T-helper 17 cell (primary cell): ENCODE measurements at places on chromosomes 6 and 20. TPM values are rescaled to one million over a fixed set of nuclear protein-coding genes. Genes with fewer than 3 reads are reported as not detected.

The OCSTAMP gene
- total RNA-seq = not detected

DNA sequence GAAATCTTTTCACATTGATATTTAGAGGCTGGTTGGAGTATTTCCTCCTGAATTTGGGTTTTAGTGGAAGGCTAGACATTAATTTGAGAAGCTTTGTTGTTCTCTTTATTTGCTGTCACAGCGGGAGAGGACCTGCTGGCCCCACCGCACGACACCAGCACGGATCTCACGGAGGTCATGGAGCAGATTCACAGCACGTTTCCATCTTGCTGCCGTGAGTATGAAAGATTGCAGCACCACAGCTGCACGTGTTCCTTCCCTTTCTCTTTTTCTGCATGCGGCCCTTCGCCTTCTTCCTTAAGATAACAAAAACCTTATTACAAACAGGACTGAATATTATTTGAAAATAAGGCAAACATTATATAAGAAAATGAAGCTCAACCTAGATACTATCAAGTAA, 555.5 kb downstream of the UTRN start:
- H3K4me3 ChIP-seq = no peak overlapping the region
- peaks cover under 1% of the 10 kb centered on the region for H3K4me1 ChIP-seq
- no peak for DNase-seq
- H3K36me3 ChIP-seq = peaks cover 1% of the 10 kb centered on the region

The DEFB132 gene
- not detected for total RNA-seq

GRCh38 chr6:20706238-20706938, 172.1 kb downstream of the CDKAL1 start:
- peaks cover 18% of the 10 kb centered on the region for H3K4me1 ChIP-seq
- H3K4me3 ChIP-seq = no peak overlapping the region

DNA sequence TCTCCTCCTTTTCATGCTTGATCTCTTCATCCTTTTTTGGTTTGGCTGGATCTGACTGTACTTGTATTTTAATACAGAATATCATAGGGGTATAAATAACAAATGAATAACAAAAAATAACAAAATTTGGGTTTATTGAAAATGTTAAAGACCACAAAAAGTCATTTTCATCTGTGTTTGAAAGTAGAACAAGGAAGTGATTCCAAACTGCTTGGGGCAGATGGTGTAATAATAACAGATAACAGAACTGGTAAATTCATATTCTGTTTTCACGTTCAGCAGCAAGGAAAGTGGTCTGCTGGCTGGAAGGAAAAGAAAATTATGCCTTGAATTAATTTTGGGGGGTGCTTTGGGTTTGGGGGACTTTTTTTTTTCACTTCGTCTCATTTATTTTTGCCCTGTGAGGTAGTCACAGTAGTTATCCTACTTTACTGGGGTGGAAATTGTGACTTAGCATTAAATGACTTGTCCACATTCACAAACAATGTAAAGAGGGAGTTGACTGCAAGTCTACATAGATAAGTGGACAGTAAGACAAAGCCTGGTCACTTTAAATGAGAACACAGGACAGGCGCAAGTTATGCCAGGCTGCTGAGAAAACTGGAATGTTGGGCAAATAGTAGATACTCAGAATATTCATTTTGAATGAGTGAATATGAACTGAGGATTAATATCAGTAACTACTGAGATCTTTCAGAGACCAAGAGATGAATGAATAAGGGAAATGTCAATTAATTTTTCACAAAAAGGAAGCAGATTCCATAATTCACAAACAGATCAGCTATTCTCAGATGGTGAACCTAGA, 193.9 kb upstream of the CITED2 start:
- H3K27me3 ChIP-seq = no peaks in the 10 kb centered on the region
- no peaks in the 10 kb centered on the region for H3K36me3 ChIP-seq
- no peak overlapping the region for H3K4me3 ChIP-seq
- DNase-seq = no peak

GRCh38 chr6:147467886-147468285, 40.6 kb upstream of the SAMD5 start:
- H3K27me3 ChIP-seq = peaks cover 7% of the 10 kb centered on the region
- H3K4me1 ChIP-seq = peaks cover 2% of the 10 kb centered on the region
- no peak for DNase-seq
- no peak overlapping the region for H3K4me3 ChIP-seq
- no peaks in the 10 kb centered on the region for H3K36me3 ChIP-seq

The CALHM4 gene
- total RNA-seq = not detected

The ISM1 gene
- 7.8 TPM for total RNA-seq

- no peak overlapping the region for H3K4me3 ChIP-seq
- no peak for DNase-seq
- no peaks in the 10 kb centered on the region for H3K36me3 ChIP-seq
Observed at GRCh38 chr20:53833333-53834061, 236.9 kb downstream of the BCAS1 start.

DNA sequence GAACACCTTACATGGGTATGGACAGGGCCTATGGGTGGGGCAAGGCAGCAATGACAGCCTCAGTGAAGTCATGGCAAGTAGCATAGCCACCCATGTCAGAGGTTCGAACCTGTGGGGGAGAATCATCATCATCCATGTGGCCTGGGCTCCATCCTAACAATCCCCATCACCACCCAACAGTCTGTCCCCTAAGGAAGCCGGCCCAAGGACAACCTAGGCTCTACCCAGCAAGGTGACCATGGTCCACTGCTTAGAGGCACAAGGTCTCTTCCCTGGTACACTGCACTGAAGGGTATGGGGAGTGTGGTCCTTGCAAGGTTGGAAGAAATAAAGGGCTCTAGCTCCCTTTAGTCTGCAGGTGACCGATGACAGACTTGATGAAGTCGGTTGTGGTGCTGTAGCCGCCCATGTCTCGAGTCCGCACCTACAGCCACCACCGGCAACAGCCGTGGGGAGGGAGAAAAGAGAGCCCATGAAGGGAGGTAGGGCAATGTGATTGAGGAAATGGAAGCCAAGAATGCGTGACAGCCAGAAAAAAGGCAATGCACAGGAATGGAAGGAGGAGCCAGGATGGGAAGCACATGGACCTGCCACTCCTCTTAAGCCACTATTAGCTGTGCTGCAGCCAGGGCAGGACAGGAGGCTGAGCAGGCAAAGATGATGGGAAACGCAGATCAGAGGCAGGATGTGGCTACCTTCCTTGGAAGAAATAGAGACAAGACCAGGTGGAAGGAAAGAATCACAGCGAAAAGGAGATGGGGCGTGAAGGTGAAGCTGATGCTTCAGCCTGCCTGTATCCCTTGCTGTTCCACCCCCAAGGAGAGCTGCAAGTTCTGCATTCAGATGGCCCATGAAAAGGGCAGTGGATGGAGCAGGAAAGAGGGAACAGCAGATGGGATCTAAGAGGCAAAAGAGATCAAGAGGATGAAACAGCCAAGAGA, 5.3 kb downstream of the IDH3B start:
- no peaks in the 10 kb centered on the region for H3K27me3 ChIP-seq
- peaks cover 20% of the 10 kb centered on the region for H3K36me3 ChIP-seq
- H3K4me1 ChIP-seq = peaks cover 46% of the 10 kb centered on the region
- peak overlapping the region; percentile 75 for H3K4me3 ChIP-seq
- DNase-seq = no peak
- peak overlapping the region; percentile 88 for H3K27ac ChIP-seq

DNA sequence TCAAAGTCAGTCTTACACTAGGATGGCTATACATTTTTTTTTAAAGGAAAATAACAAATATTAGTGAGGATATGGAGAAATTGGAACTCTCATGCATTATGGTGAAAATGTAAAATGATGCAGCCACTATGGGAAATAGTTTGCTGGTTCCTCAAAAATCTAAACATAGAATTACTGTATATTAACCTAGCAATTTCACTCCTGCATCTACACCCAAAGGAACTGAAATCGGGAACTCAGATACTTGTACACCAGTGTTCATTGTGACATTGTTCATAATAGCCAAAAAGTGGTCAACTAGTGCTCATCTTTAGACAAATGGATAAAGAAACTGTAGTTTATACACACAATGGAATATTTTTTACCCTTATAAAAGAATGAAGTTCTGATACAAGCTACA, 110.7 kb downstream of the UTRN start:
- H3K4me3 ChIP-seq = no peak overlapping the region
- no peaks in the 10 kb centered on the region for H3K27me3 ChIP-seq
- peaks cover 4% of the 10 kb centered on the region for H3K36me3 ChIP-seq

DNA sequence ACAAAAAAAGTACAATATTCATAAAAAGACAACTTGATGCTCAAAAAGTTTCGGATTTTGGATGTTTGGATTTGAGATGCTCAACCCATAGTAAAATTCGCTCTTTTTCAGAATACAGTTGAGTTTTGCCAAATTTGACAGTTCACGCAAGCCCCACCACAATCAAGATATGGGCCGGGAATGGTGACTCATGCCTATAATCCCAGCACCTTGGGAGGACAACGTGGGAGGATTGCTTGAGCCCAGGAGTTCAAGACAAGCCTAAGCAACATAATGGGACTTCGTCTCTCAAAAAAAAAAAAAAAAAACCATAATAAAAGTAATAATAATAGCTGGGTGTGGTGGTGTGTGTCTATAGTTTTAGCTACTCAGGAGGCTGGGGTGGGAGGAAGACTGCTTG, 51.3 kb downstream of the PHF20 start:
- DNase-seq = no peak
- H3K27ac ChIP-seq = no peak overlapping the region
- peaks cover 39% of the 10 kb centered on the region for H3K4me1 ChIP-seq
- peaks cover 10% of the 10 kb centered on the region for H3K36me3 ChIP-seq
- H3K4me3 ChIP-seq = no peak overlapping the region

GRCh38 chr6:103534095-103534494, 1325.6 kb downstream of the HACE1 start:
- H3K27me3 ChIP-seq = no peaks in the 10 kb centered on the region
- no peaks in the 10 kb centered on the region for H3K36me3 ChIP-seq
- no peak overlapping the region for H3K4me3 ChIP-seq
- no peaks in the 10 kb centered on the region for H3K4me1 ChIP-seq
- DNase-seq = no peak

The ROMO1 gene
- total RNA-seq = 35.1 TPM

GRCh38 chr6:96466147-96466863, 55.3 kb upstream of the UFL1 start:
- no peak overlapping the region for H3K27ac ChIP-seq
- H3K4me1 ChIP-seq = peaks cover 3% of the 10 kb centered on the region
- no peak overlapping the region for H3K4me3 ChIP-seq
- H3K36me3 ChIP-seq = no peaks in the 10 kb centered on the region
- H3K27me3 ChIP-seq = peaks cover 13% of the 10 kb centered on the region

DNA sequence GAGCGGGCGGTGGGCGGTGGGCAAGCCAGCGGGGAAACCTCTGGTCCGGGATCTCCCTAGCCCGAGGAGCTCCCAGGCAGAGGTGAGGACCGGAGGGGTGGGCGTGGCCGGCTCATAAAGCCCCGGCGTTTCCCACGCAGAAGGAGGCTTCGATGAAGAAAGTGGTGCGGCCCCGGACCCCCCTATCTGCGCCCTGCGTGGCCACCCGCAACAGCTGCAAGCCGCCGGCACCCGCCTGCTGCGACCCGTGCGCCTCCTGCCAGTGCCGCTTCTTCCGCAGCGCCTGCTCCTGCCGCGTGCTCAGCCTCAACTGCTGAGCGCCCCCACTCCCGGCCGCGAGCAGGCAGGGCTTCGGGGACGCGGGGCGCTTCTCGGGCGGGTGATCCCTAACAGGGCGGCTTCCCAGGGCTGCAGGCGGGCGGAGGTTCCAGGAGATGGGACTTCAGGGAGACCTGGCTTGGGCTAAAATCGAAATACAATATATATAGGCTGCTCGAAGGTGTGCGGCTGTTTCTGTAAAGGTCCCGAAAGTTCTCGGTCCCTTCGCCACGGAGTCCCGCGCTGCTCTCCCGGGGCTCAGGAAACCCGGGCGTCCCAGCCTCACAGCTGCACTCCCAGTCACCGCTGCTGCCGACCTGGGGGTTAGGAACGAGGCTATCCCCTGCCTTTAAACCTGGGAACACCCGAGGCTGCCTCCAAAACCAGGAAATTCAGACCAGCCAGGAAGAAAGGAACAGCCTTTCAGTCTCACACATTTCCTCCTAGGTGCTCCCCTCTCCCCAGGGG, 27.8 kb downstream of the ASIP start:
- H3K4me1 ChIP-seq = peaks cover 5% of the 10 kb centered on the region
- no peak overlapping the region for H3K27ac ChIP-seq
- H3K4me3 ChIP-seq = peak overlapping the region; percentile 69
- no peaks in the 10 kb centered on the region for H3K36me3 ChIP-seq
- DNase-seq = no peak
- peaks cover 4% of the 10 kb centered on the region for H3K27me3 ChIP-seq

DNA sequence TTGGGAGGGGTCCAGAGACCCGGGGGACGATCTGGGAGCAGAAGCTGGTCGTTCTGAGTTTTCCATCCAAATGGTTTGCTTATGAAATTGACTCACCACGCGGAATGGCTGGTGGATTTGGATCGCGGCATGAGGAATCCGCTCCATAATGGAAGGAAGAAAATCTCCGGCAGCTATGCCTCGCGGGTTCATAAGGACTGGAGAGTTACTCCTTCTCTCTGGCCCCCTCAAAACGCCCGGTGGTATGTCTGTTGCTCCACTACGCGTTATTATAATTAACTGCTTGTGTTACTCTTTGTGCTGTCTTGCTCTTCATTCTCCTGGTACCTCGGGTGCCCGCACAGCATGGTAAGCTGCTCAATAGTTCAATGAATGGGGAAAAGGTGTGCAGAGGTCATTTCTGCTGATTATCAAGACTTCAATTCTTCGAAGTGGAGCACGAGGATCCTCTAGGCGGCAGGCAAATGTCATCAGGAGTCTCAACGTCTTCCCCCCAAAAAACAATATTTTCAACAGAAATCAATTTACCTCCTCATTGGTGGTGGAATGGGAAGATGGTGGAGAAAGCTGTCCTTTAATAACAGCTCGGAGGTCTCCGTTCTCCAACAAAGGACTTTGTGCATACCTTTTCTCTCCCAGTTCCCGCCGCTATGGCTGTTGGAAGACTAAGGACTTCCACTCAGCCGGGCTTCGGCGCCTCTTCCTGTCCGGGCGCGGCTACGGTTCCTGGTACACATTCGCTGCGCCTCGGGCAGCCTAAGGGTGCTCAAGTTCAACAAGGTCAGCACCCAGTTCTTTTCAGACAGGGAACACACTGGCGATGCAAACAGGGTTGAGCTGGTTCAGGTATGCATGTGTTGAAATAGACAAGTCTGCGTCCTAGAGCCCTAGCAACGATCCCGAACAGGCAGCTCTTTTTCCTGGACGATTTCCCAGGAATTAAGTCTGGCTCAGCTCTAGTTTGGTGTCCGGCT, 9.2 kb upstream of the PRSS16 start:
- H3K36me3 ChIP-seq = peaks cover 2% of the 10 kb centered on the region
- H3K4me1 ChIP-seq = peaks cover 7% of the 10 kb centered on the region
- peak overlapping the region; percentile 94 for H3K27ac ChIP-seq
- DNase-seq = no peak

The PRRT1 gene
- total RNA-seq = 0.35 TPM

- no peak for DNase-seq
- H3K27ac ChIP-seq = no peak overlapping the region
- no peak overlapping the region for H3K4me3 ChIP-seq
- H3K36me3 ChIP-seq = peaks cover 3% of the 10 kb centered on the region
- H3K4me1 ChIP-seq = peaks cover 42% of the 10 kb centered on the region
- peaks cover 49% of the 10 kb centered on the region for H3K27me3 ChIP-seq
Observed at GRCh38 chr6:105988321-105988720, 97.8 kb upstream of the PRDM1 start.

The KCNK5 gene
- 0.78 TPM for total RNA-seq

The BPI gene
- not detected for total RNA-seq
